Stimulated activated naive CD4-positive, alpha-beta T cell (primary cell): ENCODE measurements at places on chromosomes 1 and 21.

- DNase-seq: no peak
Observed at GRCh38 chr1:8816831-8817411, 519 bp downstream of the RERE start.

DNA sequence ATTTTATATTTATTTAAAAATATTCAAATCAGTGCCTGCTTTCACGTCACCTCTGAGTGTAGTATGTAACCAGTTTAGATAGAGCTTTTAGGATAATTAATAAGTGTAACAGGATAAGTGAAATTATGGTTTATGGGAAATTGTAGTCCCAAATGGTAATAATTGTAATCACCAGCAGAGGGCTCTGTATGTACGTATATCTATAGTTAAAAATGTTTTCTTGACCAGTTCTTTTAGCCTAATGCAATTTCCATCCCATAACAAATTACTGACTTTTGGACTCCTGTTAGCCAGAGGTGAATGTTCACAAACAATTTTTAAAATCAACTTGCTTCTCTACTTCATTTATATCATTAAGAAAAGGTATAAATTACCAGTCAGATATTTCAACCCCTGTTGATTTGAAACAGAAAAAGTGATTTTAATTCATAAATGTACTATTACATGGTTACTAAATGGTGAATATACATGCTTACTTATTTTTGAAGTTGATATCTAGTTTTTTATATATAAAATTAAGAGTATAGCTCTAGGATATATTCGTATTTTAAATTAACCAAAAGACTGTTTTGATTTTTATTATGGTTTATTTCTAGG is 25.3 kb downstream of the SLC30A7 start:
- DNase-seq: no peak

DNA sequence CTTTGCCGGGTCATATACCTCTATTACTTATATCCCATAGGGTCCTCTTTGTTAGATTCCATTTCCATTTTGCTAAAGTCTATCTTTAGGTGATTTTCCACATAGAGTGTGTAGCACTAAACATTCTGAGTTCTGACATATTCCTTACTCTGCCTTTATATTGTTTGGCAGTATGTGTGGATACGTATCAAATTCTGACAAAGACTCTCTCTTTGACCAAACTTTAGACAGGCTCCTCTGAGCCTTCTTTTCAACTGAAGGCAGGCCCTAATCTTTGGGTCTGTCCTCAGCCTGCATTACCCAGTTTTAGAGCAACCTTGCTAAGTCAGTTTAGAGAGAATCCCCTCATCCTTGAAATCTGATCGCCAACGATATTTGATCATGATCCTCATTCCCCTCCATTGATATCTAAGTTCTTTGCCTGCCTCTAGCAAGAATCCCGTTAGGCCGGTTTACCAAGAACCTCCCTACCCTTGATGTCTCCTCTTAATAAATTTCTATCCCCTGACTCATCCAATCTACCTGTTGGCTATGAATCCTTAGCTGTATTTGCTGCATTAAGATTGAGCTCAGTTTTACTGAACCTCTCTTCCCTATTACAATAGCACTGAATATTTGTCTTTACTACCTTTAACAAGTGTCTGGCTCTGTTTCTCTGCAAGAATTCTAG is 10.4 kb upstream of the PPT1 start:
- DNase-seq: no peak

- DNase-seq: no peak
Observed at GRCh38 chr21:45027241-45028196, 46.9 kb upstream of the ADARB1 start.

DNA sequence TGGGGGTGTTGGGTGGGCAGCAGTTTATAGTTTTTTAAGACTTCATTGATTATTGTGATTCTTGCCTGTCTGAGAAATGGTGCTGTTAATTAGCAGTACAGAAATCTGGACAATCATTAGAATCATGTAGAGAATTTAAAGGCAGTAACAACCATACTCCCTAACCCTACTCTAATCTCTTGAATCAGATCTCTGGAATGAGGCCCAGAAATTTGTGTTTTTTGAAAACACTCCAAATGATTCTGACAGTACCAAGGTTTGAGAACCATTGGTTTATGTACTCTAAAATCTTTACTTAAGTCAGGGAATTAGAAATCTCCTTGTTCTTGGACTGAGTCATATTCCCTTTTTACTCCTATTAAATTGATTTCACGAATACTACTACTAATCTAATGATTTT is 24.0 kb downstream of the FNBP1L start:
- DNase-seq: no peak

DNA sequence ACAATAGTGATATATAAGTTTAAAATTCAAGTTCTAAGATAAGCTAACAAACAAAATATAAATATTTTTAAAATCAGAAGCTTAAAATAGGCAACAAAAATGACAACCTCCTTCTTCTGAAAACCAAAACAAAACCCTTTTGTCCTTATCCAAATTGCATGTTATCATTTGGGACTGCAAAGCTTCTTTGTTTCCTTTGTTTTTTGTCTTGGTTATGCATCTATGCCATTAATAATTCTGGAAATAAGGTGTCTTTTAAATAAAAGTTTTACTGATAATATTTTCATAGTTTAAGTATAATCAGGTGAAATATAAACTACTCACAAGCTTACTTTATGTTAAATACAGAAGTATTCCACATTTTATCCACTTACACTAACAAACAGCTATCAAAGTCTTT is 20.5 kb downstream of the ADSS2 start:
- no peak for DNase-seq

DNA sequence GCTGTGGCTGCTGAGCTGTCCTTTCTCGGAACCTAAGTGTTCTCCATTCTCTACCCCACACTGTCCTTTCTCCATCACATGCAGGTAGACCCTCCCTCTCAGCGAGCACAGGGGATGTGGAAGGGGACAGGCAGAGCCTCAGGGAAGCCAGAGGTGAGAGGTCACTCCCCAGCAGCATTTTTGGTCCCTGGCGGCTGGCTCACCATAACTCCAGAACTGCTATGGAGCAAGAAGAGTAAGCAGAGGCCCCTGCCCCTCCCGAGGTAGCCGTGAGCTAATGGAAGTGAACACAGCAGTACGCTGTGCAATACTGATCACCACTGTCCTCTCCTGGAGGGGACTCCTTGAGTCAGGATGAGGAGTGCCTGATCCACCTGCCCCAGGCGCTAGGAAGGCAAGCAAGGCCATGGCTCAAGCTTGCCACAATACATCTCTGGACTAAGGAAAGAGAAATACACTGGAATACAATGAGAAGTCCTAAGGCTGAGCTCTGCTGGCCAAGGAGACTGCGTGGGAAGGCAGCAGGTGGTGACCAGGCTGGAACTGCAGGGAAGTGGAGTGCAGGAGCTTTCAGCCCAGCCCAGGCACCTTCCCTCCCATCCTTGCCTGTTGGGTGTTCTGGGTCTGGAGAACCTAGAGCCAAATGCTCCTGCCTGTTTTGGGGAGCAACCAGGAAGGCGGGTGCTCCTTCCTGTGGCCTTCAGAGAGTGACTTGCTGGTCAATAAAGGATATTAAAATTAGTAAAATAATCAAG is 96.2 kb downstream of the LAMC2 start:
- no peak for DNase-seq
